ENCODE measurements at places on chromosomes 5 and 9.

DNA sequence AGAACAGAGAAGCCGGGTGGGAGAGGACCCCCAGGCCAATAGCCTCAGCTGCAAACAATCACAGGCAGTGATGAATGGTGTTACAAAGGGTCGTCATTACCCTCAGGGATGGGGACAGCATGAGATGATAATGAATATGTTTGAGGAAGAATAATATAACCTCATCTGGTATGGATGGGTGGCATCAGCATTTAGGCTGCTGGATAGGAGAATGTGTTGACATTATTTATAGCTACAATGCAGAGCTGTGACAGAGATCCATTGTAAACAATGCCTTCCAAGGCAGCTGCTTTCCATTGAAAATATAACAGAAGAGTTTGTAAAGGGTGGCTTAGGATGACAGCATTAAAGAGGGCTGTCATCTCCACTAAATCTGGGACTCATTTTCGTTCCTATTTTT lies 365.5 kb downstream of the KCNN2 start:
- no peak for DNase-seq

GRCh38 chr5:89542736-89543135 lies 659.8 kb upstream of the MEF2C start:
- DNase-seq, result no peak

- peak; percentile 14 for DNase-seq
These were observed 91.1 kb upstream of the CACNA1B start for GRCh38 chr9:137786511-137786920.

GRCh38 chr9:77982581-77983319 lies 48.9 kb downstream of the GNAQ start:
- no peak for DNase-seq

All from fibroblast of upper back skin (primary cell).